ENCODE measurements at places on chromosomes 12 and 14.

- DNase-seq, result no peak
Measured at GRCh38 chr14:101369194-101369915, 191.9 kb upstream of the DIO3 start.

DNA sequence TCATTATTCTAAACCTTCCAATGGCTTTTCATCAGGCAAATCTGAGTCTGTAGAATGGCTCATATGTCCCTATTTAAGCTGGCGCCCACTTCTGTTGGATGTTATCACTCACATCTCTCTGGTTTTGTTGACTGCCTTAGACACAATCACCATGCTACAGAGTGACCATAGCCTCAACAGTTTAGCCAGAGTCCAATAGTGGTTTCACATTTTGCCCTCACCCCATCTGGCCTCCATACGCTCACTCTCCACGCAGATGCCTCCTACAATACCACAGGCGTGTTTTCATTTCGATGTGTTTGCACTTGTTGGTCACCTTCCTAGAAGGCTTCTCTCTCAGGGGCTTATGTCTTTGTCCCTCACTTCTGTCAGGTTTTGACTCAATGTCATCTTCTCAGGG is 3.4 kb downstream of the KLRB1 start:
- DNase-seq, result no peak

DNA sequence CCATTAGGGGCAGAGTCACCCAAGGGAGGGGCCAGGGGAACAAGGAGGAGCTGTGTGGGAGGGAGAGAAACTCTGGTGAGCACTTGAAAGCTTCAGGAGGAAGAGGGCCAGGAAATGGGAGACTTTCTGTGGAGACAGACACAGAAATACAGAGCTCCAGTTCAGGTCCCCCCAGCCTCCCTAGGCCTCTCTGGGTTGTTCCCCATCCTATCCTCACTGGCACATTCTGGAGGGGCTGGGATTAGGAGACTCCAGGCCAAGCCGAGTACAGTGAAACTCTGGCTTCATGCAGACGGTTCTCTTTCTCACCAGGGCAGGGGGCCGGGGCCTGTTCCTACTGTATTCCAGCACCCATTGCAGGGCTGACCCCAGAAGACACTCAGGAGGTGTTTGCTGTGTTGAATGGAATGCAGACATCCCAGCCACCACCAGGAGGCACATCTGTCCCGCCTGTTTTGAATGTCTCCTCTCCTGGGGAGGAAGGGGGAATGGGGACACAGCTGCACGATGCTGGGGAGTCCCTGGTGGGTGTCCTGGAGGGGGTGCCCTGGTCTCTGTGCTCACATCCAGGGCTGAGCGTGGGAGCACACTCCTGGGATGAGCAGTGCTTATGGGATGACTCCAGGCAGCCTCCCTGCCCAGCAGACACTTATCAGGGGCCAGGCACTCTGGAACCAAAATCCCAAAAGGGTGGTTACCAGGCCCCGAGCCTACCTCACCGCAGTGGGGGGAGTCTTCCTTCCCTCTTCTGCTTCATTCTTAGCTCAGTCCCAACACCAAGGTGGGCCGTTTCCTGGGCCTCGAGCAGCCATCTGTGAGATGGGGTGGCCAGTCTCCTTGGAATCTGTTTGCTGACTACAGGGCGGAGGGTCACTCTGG is 5.5 kb upstream of the KRT84 start:
- no peak for DNase-seq

DNA sequence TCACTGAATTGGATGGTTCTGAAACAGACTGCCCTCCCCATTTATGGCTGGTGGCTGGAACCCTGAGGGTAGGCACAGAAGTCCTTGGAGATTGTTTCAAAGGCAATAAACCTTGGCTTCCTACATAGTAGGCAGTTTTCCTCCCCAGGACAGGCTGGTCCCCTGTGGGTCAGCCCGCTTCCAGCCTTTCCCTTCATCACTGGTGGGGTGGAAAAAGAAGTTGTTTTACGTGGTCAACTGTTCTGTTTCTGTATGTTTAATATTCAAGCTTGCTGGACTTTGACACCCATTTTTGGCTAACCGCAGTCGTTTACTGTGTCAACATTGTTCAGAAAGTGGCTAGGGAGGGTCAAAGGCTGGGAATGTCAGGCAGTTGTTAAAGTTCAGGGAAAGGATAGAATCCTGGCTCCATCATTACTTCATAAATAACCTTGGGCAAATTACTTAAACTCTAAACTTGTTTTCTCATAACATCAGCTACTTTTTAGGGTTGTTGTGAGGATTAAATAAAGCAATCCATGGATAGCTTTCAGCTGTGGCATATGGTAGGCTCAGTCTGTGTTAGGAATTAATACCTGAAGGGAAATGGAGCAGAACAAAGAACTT is 2.4 kb downstream of the KLHDC2 start:
- DNase-seq, result no peak

GRCh38 chr12:111111681-111112080 is 191.3 kb upstream of the MYL2 start:
- no peak for DNase-seq

DNA sequence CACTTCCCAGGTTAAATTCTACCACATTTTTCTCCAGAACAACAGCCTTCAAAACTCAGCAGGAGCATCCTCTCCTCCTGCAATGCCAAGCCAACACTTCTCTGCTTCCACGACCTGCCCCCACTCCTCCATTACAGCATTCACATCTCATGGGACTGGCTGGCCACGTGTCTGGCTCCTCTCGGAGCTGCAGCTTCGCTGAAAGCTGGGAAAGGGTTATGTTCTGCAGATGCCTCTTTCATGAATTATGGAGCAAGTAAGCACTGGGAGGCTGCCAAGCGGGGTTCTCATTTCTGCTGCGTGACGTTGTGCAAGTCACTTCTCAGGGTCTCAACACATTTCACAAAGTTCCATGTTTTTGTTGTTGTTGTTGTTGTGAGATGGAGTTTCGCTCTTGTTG is 142.2 kb upstream of the RFLNA start:
- no peak for DNase-seq

DNA sequence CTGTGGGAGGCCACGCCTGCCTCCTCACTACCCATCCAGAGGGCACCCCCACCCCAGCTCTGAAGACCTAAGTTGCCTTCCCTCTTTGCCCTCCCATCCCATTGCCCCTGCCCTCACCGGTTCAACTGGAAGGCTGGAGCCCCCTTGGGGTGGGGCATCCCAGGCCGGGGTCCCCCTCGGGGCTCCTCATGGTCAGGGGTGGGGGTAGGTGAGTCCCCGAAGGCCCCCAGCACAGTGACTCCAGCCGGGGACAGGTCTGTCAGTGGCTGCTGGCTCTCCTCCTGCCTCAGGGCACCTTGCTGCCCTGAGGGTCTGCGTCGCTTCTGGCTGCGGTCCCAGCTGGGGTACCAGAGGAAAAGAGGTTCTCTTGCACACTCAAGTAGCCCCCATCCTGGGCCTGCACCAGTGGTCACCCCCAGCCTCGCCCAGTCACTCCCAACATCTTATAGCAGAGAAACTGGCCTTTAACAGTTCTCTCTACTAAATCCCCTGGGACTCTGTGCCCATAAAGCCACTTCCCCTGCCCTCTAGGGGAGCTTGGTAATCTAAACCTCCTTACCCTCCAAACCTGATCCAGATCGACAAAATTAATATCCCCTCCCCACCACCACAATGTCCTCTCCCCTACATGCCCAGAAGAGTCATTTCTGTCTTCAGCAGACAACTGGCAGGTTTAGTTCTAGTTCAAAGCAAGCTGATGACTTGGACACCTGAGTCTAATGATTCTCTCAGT is 5.1 kb downstream of the PIANP start:
- DNase-seq, result no peak

DNA sequence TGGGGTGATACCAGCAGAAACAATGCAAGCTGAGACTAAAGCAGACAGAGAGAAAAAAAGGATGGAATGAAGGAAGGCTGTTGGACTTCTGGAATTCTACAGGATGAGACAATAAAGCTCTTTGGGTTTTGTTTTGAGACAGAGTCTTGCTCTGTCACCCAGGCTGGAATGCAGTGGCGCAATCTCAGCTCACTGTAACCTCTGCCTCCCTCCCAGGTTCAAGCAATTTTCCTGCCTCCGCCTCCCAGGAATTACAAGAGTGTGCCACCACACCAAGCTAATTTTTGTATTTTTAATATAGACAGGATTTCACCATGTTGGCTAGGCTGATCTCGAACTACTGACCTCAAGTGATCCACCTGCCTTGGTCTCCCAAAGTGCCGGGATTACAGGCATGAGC is 115.4 kb downstream of the EXOC5 start:
- DNase-seq, result no peak

- no peak for DNase-seq
Measured at GRCh38 chr14:35402323-35403113, 2.0 kb downstream of the NFKBIA start.

DNA sequence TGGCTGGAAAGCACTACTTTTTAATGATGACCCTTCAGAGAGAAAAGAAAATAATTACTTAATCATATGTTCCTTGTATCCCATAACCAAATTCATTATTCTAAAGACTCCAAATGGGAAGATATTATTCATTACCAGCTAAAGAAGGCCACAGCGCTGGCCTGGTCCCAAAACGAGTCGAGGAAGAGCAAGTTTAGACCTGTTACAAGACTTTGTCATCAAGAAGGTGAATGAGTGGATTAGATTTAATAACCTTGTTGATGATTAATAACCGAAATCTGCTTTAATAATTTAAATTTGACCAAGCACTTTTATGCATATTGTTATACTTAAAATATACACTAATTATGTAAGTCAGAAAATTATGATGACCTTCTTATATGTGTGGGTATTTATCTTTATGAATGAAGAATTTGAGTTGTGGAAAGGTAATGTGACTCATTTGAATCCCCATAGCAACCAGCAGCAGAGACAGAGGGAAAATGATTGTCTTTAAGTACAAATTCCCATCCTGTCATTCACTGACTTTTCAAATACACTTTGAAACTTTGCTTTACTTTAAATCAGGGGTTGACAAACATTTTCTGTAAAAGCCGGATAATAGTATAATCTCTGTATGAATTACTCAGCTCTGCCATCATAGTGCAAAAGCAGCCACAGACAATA is 200.3 kb upstream of the NPAS3 start:
- DNase-seq, result no peak

DNA sequence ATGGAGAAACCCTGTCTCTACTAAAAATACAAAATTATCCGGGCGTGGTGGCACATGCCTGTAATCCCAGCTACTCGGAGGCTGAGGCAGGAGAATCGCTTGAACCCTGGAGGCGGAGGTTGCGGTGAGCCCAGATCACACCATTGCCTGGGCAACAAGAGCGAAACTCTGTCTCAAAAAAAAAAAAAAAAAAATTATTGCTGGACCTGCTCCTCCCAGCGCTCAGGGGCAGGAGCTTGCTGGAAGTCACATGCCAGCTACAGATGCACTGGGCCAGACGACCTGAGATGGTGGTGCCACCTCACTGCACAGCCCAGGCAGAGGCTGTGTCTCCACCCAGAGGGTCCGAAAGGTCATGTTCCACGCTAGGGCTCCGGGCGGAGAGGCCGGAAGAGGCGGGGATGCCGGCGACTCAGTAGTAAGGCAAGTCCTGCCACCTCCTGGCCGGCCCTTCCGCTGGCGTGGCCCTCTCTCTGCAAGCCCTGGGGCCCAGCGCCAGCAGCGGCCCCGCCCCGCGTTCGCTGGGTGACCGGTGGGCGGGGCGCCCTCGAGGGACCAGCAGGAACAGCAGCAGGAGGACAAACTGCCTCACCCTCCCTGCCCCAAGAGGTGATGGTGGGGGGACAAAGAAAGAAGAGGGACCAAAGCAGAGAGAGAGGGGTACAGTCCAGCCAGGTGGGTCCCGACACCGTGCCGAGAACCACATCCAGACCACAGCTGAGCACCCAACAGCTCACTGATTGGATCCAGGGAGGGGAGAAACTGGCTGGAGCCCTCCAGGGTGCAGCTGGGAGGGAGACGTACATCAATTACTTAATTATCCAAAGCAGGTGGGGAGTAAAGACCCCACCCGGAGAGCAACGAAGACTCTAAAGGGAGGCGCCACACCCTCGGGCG is 3.6 kb upstream of the RHOF start:
- no peak for DNase-seq

Data from smooth muscle cell of the brain vasculature (primary cell).